T-cell (primary cell): ENCODE measurements at places on chromosomes 12 and 14. TPM values are rescaled to one million over a fixed set of nuclear protein-coding genes. Genes with fewer than 3 reads are reported as not detected.
A peak's percentile ranks its signal among the peaks of the same experiment; 100 is the strongest.

GRCh38 chr12:113831016-113831415 is 135.1 kb downstream of the RBM19 start:
- no peak for DNase-seq

- peak; percentile 52 for DNase-seq
Observed at GRCh38 chr14:22112004-22112403, 438.4 kb upstream of the OR4E1 start.

DNA sequence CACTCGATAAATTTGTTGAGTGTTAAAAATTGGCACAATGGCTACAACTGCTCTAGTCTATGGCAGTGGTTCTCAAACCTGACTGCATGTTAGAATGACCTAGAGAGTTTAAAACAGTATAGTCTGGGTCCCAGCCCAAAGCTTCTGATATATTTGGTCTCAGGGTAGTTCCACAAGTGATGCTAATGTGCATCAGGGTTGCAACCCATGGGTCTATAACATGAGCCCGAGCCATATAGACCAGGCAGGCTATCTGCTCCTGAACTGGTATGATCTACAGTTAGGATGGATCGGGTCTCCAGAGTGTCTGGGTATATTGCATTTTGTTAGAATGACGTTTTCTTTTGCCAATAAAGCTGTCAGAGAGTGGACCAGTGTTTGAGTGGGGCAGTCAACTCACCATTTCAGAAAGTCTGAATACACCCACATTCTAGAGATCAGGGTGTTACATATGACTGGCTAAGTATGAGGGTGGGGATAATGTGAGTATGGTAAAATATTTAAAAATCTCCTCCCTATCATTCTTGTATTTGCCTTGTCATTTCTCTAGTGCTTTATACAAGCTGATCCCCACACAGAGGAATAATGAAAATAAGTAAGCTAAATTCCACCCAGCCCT is 80.9 kb downstream of the FRMD6 start:
- DNase-seq = no peak

DNA sequence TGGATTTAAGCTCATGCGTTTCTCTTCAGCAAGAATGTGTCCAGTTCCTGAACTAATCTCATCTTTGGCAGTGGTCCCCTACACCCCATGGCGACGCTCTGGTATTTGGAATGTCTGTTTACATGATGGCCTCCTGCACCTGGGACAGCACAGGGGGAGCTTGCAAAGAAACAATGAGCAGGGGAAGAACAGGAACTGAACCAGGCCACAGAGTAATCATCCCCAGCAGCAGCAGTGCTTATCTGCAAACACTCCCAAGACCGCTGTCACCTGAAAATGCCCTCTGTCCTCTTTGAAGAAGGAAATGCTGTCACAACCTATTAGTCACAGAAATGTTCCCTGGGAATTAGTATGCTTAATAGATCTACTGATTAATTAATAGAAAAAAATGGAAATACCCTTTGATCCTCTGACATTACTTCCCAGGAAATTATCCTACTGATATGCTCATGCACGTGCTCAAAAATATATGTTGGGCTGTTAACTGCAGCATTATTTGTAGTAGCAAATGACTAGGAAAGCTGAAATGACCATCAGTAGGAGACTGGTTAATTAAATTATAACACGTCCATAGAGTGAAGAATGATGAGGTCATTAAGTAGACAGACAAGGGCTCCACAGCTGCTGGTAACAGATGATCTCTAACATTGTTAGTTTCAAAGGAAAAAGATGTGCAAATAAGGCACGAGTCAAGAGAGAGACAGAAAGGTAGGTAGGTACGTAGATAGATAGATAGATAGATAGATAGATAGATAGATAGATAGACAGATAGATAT is 279.3 kb upstream of the FLRT2 start:
- DNase-seq = no peak

GRCh38 chr12:104651811-104652210 is 195.1 kb downstream of the CHST11 start:
- no peak for DNase-seq

DNA sequence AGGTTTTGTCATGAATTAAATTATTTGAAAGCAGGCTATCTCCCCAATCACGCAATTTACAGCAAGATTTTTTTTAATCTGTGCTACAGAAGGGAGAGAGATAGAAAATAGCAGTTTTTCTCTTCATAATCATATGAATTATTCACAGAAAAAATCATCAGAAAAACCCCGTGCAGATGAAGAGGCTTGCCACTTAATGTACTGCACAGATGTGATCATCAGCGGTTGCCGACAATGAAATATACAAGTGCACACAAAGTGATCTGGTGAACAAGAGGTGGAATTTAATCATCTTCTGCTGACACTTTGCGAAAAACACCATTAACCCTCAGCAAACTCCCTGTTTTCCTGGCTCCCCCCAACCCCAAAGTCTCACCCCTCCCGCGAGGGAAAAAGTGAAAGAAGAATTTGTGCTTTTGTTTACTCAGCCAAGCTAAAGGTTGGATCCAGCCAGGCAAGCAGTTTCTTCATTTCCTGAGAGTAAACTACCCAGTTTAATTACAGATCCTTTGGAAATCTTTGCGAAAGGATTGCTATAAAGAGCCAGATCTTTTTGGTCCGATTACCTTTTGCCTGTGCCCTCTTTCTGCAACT is 3.1 kb upstream of the LMO3 start:
- DNase-seq = no peak

GRCh38 chr12:93197067-93197593 is 180.6 kb upstream of the NUDT4 start:
- DNase-seq = no peak

- no peak for DNase-seq
Observed at GRCh38 chr12:49609875-49610154, 4.4 kb upstream of the FAM186B start.

The PLCZ1 gene
- not detected for total RNA-seq

The C14orf39 gene
- not detected for total RNA-seq

The ITGB7 gene
- 355 TPM for total RNA-seq

The CD163 gene
- total RNA-seq = 0.33 TPM

The LRRIQ1 gene
- not detected for total RNA-seq

The TAS2R20 gene
- total RNA-seq = 2.6 TPM

The TSHR gene
- total RNA-seq = 0.25 TPM

The MYH7 gene
- not detected for total RNA-seq
